Hematopoietic multipotent progenitor cell treated with erythropoietin and hydrocortisone succinate and interleukin-3 and kit ligand, for 8 days (in vitro differentiated cells): ENCODE measurements at places on chromosomes 6 and 20.

- no peak for DNase-seq
Observed at GRCh38 chr6:140401761-140402160, 1027.3 kb upstream of the CITED2 start.

DNA sequence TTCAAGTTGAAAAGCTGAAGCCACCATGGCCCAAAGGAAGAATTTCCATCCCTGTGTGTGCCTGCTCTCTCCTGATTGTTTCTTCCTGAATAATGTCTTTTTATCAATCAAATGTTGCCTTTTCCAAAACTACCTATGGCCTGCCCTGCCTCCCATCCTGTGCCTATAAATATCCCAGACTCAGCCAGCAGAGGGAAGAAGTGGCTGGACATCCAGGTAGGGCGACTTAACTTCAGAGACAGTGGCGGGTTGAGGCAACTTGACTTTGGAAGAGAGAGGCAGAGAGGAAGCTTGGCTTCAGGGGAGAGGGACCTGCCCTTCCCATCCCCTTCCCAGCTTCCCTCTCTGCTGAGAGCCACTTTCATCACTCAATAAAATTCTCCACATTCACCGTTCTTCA is 133.0 kb downstream of the LCA5 start:
- no peak for DNase-seq

GRCh38 chr6:2626401-2626800 is 124.3 kb downstream of the MYLK4 start:
- no peak for DNase-seq

GRCh38 chr6:127096167-127096566 is 22.3 kb upstream of the RSPO3 start:
- DNase-seq: no peak

DNA sequence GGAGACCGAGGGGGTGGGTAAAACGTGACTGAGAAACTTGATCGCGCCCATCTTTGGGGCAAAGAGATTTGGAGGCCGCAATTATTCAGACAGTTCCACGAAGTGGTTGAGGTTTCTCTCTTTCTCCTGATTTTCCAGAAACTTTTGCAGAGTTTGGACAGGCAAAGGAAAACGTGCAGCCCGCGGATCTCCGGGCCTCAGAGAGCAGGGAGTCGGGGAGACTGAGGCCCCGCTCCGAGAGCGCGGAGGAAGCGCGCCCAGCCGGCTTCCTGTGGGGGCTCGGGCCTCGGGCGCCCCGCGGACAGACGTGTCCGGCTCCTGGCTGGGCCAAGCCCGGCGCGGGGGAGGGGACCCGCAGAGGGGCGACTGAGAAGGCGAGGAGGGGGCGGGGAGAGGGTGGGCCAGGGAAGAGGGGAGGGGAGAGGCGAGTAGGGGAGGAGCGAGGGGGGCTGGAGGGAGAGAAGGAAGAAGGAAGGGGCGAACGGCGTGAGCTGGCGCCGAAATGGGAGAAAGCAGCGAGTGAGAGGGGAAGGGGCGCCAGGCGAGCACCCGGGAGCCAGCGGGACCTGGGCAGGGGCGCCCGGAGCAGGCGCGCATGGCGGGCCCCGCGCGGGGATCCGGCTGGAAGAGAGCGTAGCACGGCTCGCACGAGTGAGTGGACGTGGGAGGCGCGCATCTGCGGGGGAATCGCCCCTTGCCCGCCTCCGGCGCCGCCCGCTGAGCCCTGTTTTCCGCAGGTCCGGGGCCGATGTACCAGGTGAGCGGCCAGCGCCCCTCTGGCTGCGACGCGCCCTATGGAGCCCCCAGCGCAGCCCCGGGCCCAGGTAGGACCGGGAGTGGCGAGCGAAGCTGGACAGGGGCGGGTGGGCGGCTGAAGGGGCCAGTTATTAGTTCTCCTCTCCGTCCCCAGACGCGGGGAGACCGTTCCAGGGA is at the start of gene MDFI:
MDFI (plus strand) TSS at position 467 of the 933 bp plus-strand sequence; CDS start at position 749, 282 bp downstream.
- no peak for DNase-seq

DNA sequence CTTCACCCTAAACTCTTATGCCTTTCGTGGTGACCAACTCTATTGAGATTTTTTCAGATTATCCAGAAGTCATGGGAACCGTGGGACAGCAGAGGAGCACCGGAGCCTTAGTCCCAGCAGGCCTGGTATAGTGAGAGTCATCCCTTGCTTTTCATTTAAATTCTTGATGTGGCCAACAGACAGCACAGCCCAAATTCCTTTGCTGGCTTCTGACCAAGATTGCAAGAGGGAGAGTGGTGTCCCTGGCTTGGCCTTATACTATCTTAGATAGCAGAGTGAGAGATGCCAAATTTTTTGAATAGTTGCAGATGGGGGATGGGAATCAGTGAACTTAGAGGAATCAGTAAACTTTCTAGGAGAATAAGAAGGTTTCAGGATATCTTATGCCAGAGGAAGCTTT is 7.8 kb downstream of the STX11 start:
- peak; percentile 32 for DNase-seq

- DNase-seq: peak; percentile 7
Observed at GRCh38 chr6:142756215-142756630, 188.8 kb downstream of the HIVEP2 start.
